Chondrocyte (in vitro differentiated cells): ENCODE measurements at places on chromosomes 2 and 18. TPM values are rescaled to one million over a fixed set of nuclear protein-coding genes. Genes with fewer than 3 reads are reported as not detected.
A peak's percentile ranks its signal among the peaks of the same experiment; 100 is the strongest.

- H3K27ac ChIP-seq = peak overlapping the region; percentile 82
- no peaks in the 10 kb centered on the region for H3K27me3 ChIP-seq
- no peak overlapping the region for H3K4me3 ChIP-seq
Observed at GRCh38 chr2:171390941-171391516, 42.8 kb downstream of the METTL8 start.

GRCh38 chr18:48126240-48126639 lies 195.8 kb upstream of the SMAD2 start:
- H3K4me3 ChIP-seq = no peak overlapping the region
- DNase-seq = no peak
- H3K27me3 ChIP-seq = peaks cover 56% of the 10 kb centered on the region
- H3K36me3 ChIP-seq = peaks cover 3% of the 10 kb centered on the region
- no peaks in the 10 kb centered on the region for H3K4me1 ChIP-seq

- no peaks in the 10 kb centered on the region for H3K36me3 ChIP-seq
- no peak for DNase-seq
- no peak overlapping the region for H3K4me3 ChIP-seq
- H3K4me1 ChIP-seq = peaks cover 8% of the 10 kb centered on the region
- no peak overlapping the region for H3K27ac ChIP-seq
Observed at GRCh38 chr2:134161170-134161547, 92.7 kb upstream of the MGAT5 start.

- no peaks in the 10 kb centered on the region for H3K27me3 ChIP-seq
- DNase-seq = no peak
- H3K4me3 ChIP-seq = no peak overlapping the region
Observed at GRCh38 chr2:73084971-73085370, 13.5 kb upstream of the SFXN5 start.

- DNase-seq = no peak
- no peaks in the 10 kb centered on the region for H3K36me3 ChIP-seq
- no peaks in the 10 kb centered on the region for H3K27me3 ChIP-seq
- no peak overlapping the region for H3K27ac ChIP-seq
- H3K4me1 ChIP-seq = no peaks in the 10 kb centered on the region
- H3K4me3 ChIP-seq = no peak overlapping the region
Observed at GRCh38 chr2:214034417-214034816, 376.4 kb upstream of the VWC2L start.

- peaks cover 21% of the 10 kb centered on the region for H3K4me1 ChIP-seq
- H3K27ac ChIP-seq = peak overlapping the region; percentile 86
- no peak for DNase-seq
- H3K27me3 ChIP-seq = no peaks in the 10 kb centered on the region
- H3K4me3 ChIP-seq = no peak overlapping the region
Observed at GRCh38 chr2:202317080-202317857, 51.7 kb downstream of the NOP58 start.

Gene GMCL1
- 13.6 to 20.7 TPM (median 13.6 TPM) in 3 replicates for total RNA-seq

Gene SATB2
- 10.5 to 12.0 TPM (median 11.6 TPM) in 3 replicates for total RNA-seq

DNA sequence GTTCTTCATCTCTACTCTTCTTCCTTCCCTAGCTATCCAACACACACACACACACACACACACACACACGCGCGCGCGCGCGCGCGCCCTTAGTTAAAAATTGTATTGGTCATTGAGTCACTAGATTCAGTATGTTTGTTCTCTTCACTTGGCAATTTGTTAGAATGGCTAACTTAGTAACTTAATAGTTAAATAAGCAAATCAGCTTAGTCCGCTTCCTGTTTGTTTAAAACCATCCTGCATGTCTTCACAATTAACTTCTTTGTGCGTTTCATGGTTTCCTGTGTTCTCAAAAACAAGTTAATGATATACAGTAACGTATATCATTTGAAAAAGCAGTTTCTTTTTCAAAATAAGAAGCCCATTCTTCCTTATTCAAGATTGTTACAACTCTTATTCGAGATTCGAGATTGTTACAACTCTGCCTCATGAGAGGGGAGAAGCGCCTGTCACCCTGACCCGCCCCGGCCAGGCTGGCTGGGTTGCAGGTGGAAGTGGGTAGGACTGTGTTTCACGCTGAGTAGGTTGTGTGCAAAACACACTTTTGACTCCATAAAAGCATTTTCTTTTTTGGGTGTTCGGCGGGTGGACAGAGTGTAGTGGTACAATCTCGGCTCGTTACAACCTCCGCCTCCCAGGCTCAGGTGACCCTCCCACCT lies 9.5 kb upstream of the CNNM3 start:
- no peak overlapping the region for H3K27ac ChIP-seq
- H3K27me3 ChIP-seq = no peaks in the 10 kb centered on the region
- peak; percentile 66 for DNase-seq
- H3K4me1 ChIP-seq = no peaks in the 10 kb centered on the region

Gene SNED1
- 1.6 to 2.9 TPM (median 1.9 TPM) in 3 replicates for total RNA-seq

Gene CABYR
- total RNA-seq = 8.1 to 11.5 TPM (median 9.8 TPM) in 3 replicates

DNA sequence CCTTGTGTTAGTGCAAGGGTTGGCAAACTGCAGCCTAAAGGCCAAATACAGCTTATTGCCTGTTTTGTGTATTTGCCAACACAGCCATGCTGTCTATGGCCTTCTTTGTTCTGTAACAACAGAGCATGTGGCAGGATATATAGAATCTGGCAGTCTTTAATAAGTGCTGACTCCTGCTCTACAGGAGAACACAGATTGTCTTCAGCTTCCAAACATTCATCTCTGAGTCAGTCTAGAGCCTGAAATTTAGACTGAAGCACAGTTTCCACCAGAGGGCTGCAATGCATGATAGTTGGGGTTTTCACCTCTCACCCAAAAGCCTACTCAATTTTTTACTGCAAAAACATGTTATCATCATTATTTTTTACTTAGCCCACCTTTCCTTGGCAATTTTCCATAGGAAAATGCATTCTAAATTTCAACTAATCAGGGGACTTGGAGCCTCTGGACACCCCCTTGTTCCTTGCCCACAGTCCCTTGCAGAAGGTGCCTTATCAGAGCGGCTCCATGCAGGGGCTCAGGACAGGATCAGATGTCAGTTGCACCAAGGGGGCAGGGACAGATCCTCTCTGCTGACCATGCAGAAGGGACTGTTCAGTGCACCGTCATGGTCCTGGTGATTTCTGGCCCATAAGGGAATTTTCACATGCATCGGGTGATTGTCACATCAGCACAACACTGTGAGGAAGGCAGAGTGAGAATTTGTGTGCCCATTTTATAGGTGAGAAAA lies 12.4 kb downstream of the IL37 start:
- DNase-seq = no peak
- H3K4me1 ChIP-seq = no peaks in the 10 kb centered on the region
- H3K4me3 ChIP-seq = no peak overlapping the region
- peaks cover 13% of the 10 kb centered on the region for H3K27me3 ChIP-seq
- H3K27ac ChIP-seq = no peak overlapping the region
- peaks cover 2% of the 10 kb centered on the region for H3K36me3 ChIP-seq

Gene RSAD2
- 0.12 to 0.22 TPM in 2 of 3 replicates, not detected in the other for total RNA-seq

- no peak overlapping the region for H3K27ac ChIP-seq
- H3K4me3 ChIP-seq = no peak overlapping the region
- H3K4me1 ChIP-seq = peaks cover 11% of the 10 kb centered on the region
- no peaks in the 10 kb centered on the region for H3K27me3 ChIP-seq
- H3K36me3 ChIP-seq = no peaks in the 10 kb centered on the region
Observed at GRCh38 chr2:222782201-222782730, 78.6 kb upstream of the ACSL3 start.

DNA sequence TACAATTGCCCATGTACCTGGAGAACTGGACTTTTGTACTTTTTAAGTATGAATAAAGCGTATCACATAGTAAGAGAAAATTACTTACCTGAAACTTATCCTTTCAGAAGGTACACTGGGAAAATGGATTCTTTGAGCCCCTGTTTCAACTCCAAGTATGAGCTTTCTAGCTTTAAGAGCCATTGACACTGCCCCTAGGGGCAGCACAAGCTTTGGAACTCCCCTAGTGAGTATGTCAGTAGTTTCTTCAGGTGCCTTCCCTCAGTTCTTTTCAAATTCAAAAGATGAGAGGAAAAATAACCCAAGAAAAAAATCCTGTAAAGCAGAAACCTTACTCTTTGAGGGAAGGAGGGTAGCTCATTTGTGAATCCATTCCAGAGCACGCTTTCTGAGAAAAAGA lies 124.1 kb downstream of the MEMO1 start:
- H3K4me3 ChIP-seq = no peak overlapping the region
- H3K27ac ChIP-seq = no peak overlapping the region
- no peak for DNase-seq

GRCh38 chr18:77091366-77091765 lies 41.2 kb downstream of the MBP start:
- H3K27me3 ChIP-seq = no peaks in the 10 kb centered on the region
- H3K27ac ChIP-seq = no peak overlapping the region
- H3K4me1 ChIP-seq = peaks cover 50% of the 10 kb centered on the region

DNA sequence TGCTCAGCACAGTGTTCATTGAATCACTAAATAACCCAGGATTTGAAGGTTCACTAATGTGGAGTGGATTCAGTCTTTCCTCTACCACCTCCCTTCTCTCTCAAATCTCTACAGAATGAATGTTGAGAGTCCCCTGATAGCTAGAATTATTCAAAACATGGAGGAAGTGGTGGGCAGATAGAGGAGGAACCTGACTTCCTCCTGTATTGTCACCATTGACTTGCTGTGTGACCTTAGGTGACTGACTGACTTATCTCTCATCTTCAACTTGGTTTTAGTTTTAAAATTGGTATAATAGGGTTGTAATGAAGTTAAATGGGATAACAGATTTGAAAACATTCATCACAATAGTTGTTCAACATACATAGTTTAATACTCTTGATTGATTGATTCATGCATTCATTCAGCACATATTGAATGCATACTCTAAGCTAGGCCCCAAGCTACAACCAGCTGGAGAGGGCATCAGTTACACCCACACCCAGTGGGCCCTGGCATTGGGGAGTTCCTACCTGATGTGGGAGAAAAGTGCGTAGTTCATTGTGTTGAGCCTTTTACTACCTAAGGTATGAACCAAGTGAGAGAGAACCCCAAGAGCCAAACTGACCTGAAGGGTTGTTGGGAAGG lies 96.0 kb downstream of the WDR7 start:
- H3K36me3 ChIP-seq = no peaks in the 10 kb centered on the region
- no peaks in the 10 kb centered on the region for H3K27me3 ChIP-seq
- H3K4me3 ChIP-seq = no peak overlapping the region
- H3K27ac ChIP-seq = no peak overlapping the region

Gene CCBE1
- total RNA-seq = 0.38 to 1.8 TPM (median 0.72 TPM) in 3 replicates

Gene PDE6D
- 17.5 to 24.0 TPM (median 21.9 TPM) in 3 replicates for total RNA-seq

- H3K27ac ChIP-seq = no peak overlapping the region
- H3K36me3 ChIP-seq = no peaks in the 10 kb centered on the region
- no peak for DNase-seq
- H3K4me3 ChIP-seq = no peak overlapping the region
- peaks cover 7% of the 10 kb centered on the region for H3K27me3 ChIP-seq
Observed at GRCh38 chr2:234546770-234547169, 49.9 kb upstream of the ARL4C start.

DNA sequence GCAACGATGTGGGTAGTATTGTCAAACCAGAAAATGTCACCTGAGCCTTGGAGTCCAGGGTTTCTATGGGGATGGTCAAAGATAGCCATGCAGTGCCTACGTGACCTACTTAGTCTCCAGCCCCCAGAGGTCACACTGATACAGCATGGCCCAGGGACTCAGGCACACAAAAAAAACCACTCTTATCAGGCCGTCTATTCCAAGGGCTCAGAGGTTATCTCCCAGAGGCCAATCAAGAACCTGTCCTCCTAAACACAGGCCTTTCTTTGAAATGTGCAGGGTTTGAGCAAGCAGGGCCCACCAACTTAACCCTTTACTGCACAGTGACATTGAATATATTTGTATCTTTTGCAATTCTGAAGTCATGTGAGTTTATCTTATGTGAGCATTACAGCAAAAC lies 82.7 kb downstream of the MRO start:
- no peak for DNase-seq
- H3K27ac ChIP-seq = no peak overlapping the region
- H3K27me3 ChIP-seq = peaks cover 7% of the 10 kb centered on the region
- no peak overlapping the region for H3K4me3 ChIP-seq
- H3K36me3 ChIP-seq = no peaks in the 10 kb centered on the region
- no peaks in the 10 kb centered on the region for H3K4me1 ChIP-seq

DNA sequence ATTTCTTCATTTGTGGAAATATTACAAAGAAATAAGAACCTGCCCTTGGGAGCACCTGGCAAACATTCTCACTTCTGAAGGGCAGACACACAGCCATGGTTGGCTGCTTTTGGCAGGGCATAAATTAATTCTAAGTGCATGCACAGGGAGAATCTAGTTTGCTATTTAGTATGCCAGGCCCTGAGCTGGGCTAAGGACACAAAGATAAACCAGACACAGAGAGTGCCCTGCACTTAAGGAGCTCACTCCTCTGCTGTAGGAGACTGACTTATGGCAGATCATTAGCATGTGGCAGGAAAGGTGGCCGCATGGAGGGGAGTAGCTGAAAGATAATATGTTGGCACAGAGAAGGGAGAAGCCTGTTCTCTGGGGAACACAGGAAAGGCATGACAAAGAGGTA lies 367.0 kb downstream of the LPIN1 start:
- H3K27ac ChIP-seq = no peak overlapping the region
- DNase-seq = no peak
- no peaks in the 10 kb centered on the region for H3K36me3 ChIP-seq
- H3K4me3 ChIP-seq = no peak overlapping the region
- peaks cover 19% of the 10 kb centered on the region for H3K4me1 ChIP-seq
- H3K27me3 ChIP-seq = no peaks in the 10 kb centered on the region

GRCh38 chr2:77008853-77009252 lies 513.3 kb downstream of the LRRTM4 start:
- no peaks in the 10 kb centered on the region for H3K4me1 ChIP-seq
- H3K4me3 ChIP-seq = no peak overlapping the region
- no peaks in the 10 kb centered on the region for H3K36me3 ChIP-seq
- DNase-seq = no peak

- H3K27me3 ChIP-seq = no peaks in the 10 kb centered on the region
- H3K27ac ChIP-seq = no peak overlapping the region
- DNase-seq = no peak
- H3K4me3 ChIP-seq = no peak overlapping the region
- H3K36me3 ChIP-seq = no peaks in the 10 kb centered on the region
Observed at GRCh38 chr2:137957033-137957432, 7.2 kb upstream of the HNMT start.

Gene TRIM43
- total RNA-seq = not detected in 3 replicates

Gene MPP4
- 0.26 to 0.56 TPM (median 0.37 TPM) in 3 replicates for total RNA-seq

- peaks cover 2% of the 10 kb centered on the region for H3K27me3 ChIP-seq
- H3K36me3 ChIP-seq = no peaks in the 10 kb centered on the region
- H3K4me3 ChIP-seq = no peak overlapping the region
- H3K4me1 ChIP-seq = peaks cover 11% of the 10 kb centered on the region
- no peak overlapping the region for H3K27ac ChIP-seq
- no peak for DNase-seq
Observed at GRCh38 chr2:12202313-12203075, 456.1 kb downstream of the LPIN1 start.

GRCh38 chr2:182318466-182319220 lies 108.2 kb downstream of the PDE1A start:
- no peaks in the 10 kb centered on the region for H3K27me3 ChIP-seq
- H3K27ac ChIP-seq = peak overlapping the region; percentile 61
- no peak overlapping the region for H3K4me3 ChIP-seq

Gene ZSWIM2
- total RNA-seq = not detected in 3 replicates

- peaks cover 7% of the 10 kb centered on the region for H3K4me1 ChIP-seq
- H3K36me3 ChIP-seq = peaks cover 6% of the 10 kb centered on the region
- H3K4me3 ChIP-seq = no peak overlapping the region
- DNase-seq = no peak
- H3K27me3 ChIP-seq = no peaks in the 10 kb centered on the region
Observed at GRCh38 chr18:24176727-24177416, 38.0 kb downstream of the CABYR start.

Gene MLPH
- 3.7 to 6.1 TPM (median 5.6 TPM) in 3 replicates for total RNA-seq
